ENCODE measurements at places on chromosomes 2 and 18. TPM values are rescaled to one million over a fixed set of nuclear protein-coding genes. Genes with fewer than 3 reads are reported as not detected.

DNA sequence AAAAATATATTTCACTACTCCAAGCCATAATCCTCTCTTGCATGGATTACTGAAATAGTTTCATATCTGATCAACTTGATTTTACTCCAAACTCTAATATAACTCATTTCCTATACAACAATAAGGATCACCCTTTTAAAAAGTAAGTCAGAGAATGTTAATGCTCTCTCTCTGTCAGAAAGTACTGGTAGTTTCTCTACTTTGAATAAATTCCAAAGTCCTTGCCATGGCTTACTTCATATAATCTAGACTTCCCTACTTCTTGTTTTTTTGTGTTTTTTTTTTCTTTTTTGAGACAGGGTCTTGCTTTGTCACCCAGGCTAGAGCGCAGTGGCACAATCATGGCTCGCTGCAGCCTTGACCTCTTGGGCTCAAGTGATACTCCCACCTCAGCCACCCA lies 36.2 kb downstream of the MAP3K2 start:
- H3K4me1 ChIP-seq: no peaks in the 10 kb centered on the region
- no peak overlapping the region for H3K4me3 ChIP-seq
- DNase-seq: no peak
- H3K27me3 ChIP-seq: no peaks in the 10 kb centered on the region
- no peaks in the 10 kb centered on the region for H3K36me3 ChIP-seq

- no peaks in the 10 kb centered on the region for H3K27me3 ChIP-seq
- H3K4me1 ChIP-seq: peaks cover 36% of the 10 kb centered on the region
- 0 out of 2 replicates have a peak, but pooled peaks cover 2% of the 10 kb centered on the region for H3K36me3 ChIP-seq
- peak overlapping the region; percentile 85 for H3K4me3 ChIP-seq
- peak; percentile 15 for DNase-seq
- H3K27ac ChIP-seq: peak overlapping the region; percentile 94
Observed at GRCh38 chr2:20050104-20050645, 1.3 kb downstream of the LAPTM4A start.

DNA sequence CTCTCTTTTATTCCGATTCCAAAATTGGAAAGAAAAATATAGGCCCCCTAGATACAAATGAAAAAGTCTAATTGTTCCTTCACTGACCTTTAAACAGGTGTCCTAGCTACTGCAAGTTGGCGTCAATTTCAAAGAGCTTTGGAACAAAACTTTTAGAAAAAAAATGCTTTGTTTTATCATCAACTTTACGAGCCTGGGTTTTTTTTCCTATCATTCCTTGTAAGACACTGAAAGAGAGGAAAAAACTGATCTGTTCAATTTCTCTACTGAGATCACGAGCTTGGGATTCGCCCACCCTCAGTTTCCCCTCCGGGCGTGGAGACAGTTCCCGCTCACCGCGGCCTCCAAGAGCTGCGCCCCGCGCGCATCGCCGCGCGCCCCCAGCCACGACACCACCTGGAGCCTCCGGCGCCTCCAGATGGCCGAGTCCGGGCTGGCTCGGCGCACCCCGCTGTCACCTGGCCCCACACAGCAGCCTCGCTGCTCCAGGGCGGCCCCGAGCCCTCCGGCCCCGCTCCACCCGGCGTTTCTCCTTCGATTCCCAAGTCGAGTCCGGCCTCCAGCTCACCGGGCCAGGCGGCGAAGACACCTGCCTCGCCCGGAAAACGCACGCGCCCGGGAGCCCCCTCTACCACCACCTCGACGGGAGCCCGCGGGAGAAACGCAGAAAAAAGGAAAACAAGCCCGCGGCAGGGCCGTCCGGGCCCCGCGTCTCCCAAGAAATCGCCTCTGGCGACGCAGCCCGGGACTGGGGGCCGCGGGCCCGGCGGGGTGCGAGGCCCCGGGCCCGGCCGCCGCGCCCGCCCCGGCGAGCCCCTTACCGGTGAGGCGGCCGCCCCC lies 656 bp downstream of the TBC1D8 start:
- peaks cover 43% of the 10 kb centered on the region for H3K4me1 ChIP-seq
- H3K36me3 ChIP-seq: peaks cover 16% of the 10 kb centered on the region
- peak overlapping the region; percentile 86 for H3K4me3 ChIP-seq
- no peaks in the 10 kb centered on the region for H3K27me3 ChIP-seq
- peak overlapping the region; percentile 11 for H3K27ac ChIP-seq

GRCh38 chr2:61694312-61695274 lies 156.4 kb upstream of the XPO1 start:
- no peaks in the 10 kb centered on the region for H3K27me3 ChIP-seq
- peaks cover 7% of the 10 kb centered on the region for H3K4me1 ChIP-seq
- H3K27ac ChIP-seq: peak overlapping the region; percentile 69
- H3K4me3 ChIP-seq: peak overlapping the region; percentile 78
- H3K36me3 ChIP-seq: no peaks in the 10 kb centered on the region
- peak; percentile 97 for DNase-seq

DNA sequence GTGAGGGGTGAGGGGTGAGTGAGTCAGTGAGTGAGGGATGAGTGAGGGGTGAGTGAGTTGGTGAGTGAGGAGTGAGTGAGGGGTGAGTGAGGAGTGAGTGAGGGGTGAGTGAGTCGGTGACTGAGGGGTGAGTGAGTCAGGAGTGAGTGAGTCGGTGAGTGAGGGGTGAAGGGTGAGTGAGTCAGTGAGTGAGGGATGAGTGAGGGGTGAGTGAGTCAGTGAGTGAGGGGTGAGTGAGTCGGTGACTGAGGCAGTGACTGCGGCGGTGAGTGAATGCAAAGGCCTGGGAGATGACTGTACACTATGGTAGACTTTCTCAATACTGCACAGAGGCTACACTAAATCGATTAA lies 16.6 kb downstream of the THAP4 start:
- no peak overlapping the region for H3K4me3 ChIP-seq
- H3K36me3 ChIP-seq: peaks cover 13% of the 10 kb centered on the region

DNA sequence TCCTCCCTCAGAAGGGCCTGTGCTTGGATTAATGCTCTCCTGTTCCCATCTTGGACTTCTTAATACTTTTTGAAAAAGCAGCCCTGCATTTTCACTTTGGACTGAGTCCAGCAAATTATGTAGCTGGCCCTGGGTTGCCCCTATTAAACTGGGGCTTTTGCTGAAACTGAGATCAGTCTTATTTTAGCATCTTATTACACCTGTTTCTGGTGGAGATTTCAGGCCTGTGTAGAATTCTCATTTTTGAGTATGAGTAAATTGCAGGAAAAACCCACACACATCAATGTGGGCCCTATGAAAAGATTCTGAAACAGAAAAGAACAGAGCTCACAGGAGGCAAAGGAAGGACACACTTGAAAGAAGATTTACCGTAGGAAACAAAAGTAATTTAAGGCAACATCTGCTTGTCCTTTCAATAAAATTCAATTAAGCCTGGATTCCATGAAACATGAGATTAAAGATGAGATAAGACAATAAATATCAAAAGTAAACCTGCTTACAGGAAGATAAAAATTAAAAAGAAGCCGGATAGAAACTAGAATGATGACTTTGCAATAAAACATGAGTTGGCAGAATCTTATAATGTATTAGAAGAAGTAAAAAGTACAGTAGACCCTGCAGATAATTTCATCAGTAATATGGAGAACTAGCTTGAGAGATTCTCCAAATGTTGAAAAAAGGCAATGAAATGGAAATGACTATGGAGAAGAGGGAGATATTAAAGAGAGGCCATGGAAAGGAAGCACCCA lies 90.7 kb upstream of the GCFC2 start:
- H3K27me3 ChIP-seq: peaks cover 42% of the 10 kb centered on the region
- no peak overlapping the region for H3K4me3 ChIP-seq
- no peaks in the 10 kb centered on the region for H3K36me3 ChIP-seq
- no peaks in the 10 kb centered on the region for H3K4me1 ChIP-seq

GRCh38 chr2:215684448-215685237 lies 248.8 kb upstream of the FN1 start:
- H3K36me3 ChIP-seq: no peaks in the 10 kb centered on the region
- no peak overlapping the region for H3K4me3 ChIP-seq
- H3K27me3 ChIP-seq: no peaks in the 10 kb centered on the region

The FAM124B gene
- 0.60 TPM for total RNA-seq

Measured in PC-9 (cell line).